ENCODE measurements at places on chromosomes 11 and 22. TPM values are rescaled to one million over a fixed set of nuclear protein-coding genes. Genes with fewer than 3 reads are reported as not detected.
A peak's percentile ranks its signal among the peaks of the same experiment; 100 is the strongest.

The NCAM1 gene
- total RNA-seq, result 2.2 TPM

The BARX2 gene
- not detected for total RNA-seq

The TBC1D10A gene
- 8.4 TPM for total RNA-seq

The APOBEC3H gene
- total RNA-seq, result 0.48 TPM

The BRSK2 gene
- 24.2 TPM for total RNA-seq

The OR52W1 gene
- total RNA-seq, result not detected

The MAPK8IP1 gene
- total RNA-seq, result 30.2 TPM

The HEPHL1 gene
- total RNA-seq, result 0.07 TPM

The ISX gene
- total RNA-seq, result not detected

DNA sequence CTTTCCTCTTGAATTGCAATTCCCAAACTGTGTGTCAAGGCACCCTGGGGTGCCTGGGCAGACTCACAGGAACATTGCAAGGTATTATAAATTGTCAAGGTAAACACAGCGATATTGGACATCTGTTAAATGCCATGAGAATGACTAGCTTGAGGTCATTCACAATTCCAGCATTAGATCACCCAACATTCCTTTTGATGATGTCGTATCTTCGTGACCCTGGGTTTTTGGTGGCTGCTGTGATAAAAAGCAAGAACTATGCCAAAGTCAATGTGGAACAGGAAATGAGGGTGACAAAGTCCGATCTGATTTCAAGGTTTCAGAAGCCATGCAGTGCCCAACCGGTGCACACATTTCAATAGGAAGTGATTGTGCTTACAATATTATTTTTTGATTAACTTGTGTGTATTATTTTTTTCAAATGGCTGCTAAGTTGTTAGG, 458.4 kb downstream of the MIAT start:
- DNase-seq, result no peak

DNA sequence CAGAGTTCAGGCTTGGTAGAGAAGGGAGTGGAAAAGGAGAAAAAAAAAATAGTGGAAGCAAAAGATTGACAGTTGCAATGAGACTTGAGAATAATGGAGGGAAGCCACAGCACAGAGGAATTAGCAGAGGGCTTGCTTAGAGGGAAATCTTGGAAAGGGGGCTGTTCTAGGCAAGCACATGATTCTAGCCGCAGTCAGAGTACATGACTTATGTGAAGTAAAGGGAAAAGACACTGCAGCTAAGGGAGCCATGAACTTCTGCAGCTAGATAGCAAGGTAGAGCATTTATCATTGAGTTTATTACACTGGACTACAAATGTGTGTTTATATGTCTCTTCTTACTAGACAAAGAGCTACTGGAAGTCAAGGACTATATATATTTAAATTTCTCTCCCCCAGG, 144.0 kb upstream of the OPCML start:
- DNase-seq, result no peak

- DNase-seq, result no peak
Measured at GRCh38 chr22:40020956-40021355, 26.2 kb downstream of the FAM83F start.

DNA sequence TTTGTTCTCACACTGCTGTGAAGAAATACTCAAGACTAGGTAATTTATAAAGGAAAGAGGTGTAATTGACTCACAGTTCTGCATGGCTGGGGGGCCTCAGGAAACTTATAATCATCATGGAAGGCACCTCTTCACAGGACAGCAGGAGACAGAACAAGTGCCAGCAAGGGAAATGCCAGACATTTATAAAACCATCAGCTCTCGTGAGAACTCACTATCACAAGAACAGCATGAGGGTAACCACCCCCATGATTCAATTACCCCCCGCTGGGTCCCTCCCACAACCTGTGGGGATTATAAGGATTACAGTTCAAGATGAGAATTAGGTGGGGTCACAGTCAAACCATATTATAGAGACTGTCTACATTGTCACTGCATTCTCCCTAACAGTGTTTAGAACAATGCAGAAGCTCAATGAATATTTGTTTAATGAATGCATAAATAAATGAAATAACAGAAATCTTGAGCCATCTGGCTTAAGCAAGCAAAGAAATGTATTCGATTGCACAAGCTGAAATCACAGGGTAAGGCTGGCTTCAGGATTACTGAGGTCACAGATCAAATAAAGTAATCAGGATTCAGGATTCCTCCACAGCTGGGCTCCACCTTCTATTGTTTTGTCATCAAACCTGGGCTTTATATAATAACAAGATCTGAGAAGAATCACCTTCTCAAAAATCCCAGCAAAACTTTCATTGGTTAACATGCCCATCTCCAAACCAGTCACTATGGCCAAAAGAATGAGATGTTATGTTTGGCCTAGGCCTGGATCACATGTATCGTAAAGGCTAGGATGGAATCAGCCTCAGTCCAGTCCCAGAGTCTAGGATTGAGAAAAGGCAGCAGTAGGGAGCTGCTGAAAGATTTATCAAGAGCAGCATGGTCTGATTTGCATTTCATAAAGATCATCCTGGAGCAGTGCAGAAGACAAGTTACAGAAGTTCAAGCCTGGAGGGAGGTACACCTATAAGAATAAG, 137.8 kb upstream of the UBASH3B start:
- no peak for DNase-seq

DNA sequence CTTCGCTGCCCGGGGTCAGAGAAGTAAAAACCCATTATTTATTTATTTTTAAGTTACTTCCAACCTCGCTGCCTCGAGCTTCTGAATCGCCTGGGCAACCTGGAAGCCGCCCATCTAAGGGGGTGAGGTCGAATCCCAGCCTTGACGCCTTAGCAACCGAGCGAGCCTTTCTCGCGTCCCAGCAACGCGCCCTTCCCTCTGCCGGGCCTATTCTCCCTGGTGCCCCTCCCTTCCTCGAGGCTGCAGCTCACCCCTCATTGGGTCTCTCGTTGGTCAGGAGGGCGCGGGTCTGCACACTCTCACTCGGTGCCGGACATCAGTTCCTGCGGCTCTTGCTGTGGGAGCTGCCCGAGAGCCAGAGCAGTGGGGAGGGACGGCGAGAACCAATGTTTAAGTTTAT, at the start of gene CCDC81:
CCDC81 (plus strand) TSS at position 302 of the 400 bp plus-strand sequence. CDS start 277 bp downstream, outside the sequence.
- DNase-seq, result peak; percentile 91

DNA sequence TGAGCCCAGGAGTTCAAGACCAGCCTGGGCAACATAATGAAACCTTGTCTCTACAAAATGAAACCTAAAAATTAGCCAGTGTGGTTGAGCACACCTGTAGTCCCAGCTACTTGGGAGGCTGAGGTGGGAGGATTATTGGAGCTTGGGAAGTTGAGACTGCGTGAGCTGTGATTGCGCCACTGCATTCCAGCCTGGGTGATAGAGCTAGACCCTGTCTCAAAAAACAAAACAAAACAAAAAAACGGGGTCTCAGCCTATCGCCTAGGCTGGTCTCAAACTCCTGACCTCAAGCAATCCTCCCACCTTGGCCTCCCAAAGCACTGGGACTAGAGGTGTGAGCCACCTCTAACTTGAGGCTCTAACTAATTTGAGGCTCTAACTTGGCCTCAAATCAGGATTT, 13.6 kb downstream of the PPIL2 start:
- no peak for DNase-seq

- DNase-seq, result no peak
Measured at GRCh38 chr11:86818462-86819192, 18.3 kb downstream of the PRSS23 start.

GRCh38 chr11:100778166-100778785, 91.2 kb downstream of the ARHGAP42 start:
- DNase-seq, result no peak

DNA sequence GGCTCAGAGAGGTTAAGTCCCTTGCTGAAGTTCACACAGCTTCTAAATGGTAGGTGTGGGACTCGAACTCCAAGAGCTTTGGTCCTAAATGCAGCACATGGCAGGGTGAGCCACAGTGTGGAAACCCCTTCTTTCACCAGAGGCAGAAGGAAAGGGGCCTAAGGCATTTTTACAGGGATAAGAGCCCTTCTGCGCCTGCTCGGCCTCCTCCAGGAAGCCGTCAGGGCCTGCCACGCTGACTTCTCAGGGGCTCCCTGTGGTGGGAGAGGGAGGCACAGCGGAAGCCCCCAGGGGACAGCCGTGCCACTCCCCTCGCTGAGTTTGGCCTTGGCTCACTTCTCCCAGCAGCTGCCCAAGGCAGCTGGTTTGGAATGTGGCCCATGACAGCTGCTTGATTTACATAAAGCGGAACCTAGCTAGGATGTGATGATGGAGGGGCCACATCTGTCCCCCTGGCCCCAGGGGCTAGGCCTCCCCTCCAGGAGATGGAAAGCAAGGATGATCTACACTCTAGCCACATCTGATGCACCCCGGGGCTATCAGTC, 35.4 kb downstream of the CD82 start:
- peak; percentile 53 for DNase-seq

Measured in H9 (cell line).